Fibroblast of upper back skin (primary cell): ENCODE measurements at places on chromosomes 2 and 18.

- no peak for DNase-seq
Measured at GRCh38 chr2:118148133-118148532, 59.9 kb downstream of the INSIG2 start.

- DNase-seq = peak; percentile 51
Measured at GRCh38 chr18:14970027-14970426, 222.1 kb downstream of the ANKRD30B start.

DNA sequence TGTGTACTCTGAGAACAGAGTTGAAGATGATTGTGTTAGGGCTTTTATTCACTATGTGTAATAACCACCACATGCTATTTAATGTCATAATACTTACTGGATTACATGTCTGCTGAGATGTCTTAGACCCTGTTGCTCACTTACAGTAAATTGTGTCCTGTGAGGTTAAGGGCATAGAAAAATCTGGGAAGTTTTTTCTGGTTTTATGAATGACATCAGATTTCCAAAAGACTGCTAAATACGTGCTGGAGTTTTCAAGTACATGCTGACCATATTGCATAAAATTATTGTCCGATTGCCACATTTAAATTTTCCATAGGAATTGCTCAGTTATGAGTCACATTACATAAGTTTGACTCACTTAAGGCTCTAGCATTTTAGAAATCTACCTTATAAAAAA is 96.7 kb upstream of the COL5A2 start:
- peak; percentile 99 for DNase-seq

DNA sequence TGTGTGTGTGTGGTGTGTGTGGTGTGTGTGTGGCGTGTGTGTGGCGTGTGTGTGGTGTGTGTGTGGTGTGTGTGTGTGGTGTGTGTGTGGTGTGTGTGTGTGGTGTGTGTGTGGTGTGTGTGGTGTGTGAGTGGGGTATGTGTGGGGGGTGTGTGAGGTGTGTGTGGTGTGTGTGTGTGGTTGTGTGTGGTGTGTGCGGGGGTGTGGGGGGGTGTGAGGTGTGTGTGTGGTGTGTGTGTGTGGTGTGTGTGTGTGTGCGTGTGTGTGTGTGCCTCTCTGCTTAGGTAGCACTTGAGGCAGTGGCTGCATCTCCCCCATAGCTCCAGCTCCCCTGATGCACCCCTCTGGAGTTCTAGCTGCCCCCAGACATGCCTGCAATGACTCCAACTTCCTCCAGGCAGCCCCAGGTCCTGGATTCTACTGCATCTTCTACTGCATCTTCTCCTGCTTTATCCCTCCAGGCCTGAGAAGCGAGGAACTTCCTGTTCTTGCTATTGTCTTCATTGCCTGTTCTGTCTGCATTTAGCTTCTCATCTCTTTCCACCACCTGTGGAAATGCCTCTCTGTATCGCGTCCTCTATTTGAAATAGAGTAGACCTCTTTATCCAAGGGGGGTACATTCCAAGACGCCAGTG is 22.2 kb upstream of the MLPH start:
- DNase-seq = peak; percentile 44

GRCh38 chr2:11029136-11029535 is 117.4 kb downstream of the KCNF1 start:
- no peak for DNase-seq

DNA sequence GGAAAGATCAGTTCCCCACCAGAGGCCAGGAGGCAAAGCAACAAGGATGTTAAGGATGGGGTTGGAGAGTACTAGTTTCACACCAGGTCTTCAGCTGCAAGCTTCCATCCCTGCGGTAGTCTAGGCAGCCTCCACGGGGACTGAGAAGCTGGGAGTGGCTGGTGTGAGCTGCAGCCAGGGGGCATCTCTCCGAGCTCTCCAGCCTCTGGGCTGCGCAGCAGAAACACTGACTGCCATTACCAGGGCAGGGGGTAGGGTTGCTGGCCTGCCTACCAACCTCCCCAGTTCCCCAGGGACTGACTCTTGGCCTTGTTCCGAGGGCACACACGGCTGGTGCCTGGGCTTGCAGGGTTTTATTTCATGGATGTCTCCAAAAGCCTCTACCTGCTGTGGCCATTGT is 15.9 kb downstream of the GATA6 start:
- no peak for DNase-seq

DNA sequence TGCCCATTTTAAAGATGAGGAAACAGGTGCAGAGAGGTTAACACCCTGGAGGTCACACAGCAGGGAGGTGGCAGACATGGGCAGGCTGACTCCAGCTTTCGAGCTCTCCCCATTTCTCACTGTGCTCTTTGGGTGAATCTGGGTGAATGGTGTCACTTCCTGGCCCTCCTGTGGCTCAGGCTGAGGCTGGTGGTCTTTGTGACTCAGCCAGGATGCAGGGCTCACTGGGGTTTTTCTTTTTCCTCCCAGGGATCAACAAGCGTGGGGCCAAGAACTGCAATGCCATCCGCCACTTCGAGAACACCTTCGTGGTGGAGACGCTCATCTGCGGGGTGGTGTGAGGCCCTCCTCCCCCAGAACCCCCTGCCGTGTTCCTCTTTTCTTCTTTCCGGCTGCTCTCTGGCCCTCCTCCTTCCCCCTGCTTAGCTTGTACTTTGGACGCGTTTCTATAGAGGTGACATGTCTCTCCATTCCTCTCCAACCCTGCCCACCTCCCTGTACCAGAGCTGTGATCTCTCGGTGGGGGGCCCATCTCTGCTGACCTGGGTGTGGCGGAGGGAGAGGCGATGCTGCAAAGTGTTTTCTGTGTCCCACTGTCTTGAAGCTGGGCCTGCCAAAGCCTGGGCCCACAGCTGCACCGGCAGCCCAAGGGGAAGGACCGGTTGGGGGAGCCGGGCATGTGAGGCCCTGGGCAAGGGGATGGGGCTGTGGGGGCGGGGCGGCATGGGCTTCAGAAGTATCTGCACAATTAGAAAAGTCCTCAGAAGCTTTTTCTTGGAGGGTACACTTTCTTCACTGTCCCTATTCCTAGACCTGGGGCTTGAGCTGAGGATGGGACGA is 13.2 kb downstream of the ITM2C start:
- no peak for DNase-seq

DNA sequence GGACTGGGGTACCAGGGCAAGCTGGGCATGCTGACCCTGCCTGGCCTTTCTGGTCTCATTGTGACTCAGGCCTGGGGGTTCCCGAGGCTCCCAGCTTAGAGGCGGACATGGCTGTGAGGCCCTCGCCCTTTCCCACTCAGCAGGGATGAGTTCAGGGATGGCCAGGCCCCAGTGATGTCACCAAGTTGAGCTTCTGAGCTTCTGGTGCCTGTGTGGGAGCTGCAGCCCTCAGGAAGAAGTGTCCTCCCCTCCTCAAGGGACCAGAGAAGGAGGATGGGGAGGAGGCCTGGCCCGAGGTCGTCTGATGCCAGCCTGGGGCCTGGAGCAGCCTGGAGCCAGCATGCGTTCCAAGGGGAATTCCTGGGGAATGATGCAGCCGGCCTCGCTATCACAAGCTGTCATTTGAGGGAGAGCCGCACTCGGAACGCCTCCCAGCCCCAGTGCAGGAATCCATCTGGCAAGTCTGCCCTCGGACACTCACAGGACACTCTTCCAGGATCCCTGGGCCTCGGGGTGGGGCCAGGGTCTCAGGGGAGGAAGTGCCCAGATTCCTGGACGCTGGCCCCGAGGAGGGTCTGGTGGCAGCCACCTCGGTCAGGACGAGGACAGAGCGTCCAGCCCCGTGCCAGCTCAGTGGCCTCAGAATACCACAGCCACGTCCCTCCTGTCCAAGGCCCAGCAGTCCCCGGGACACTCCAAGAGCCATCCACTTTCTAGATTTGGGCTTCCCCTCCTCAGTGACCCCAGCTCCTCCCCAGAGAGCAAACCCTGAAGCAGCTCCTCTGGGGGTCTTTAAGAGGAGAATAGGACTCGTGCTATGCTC is 61.2 kb upstream of the GPC1 start:
- DNase-seq = peak; percentile 86
